Islet precursor cell (in vitro differentiated cells): ENCODE measurements at places on chromosomes 2 and 18.

- DNase-seq: no peak
Observed at GRCh38 chr18:54740136-54740846, 88.0 kb upstream of the RAB27B start.

DNA sequence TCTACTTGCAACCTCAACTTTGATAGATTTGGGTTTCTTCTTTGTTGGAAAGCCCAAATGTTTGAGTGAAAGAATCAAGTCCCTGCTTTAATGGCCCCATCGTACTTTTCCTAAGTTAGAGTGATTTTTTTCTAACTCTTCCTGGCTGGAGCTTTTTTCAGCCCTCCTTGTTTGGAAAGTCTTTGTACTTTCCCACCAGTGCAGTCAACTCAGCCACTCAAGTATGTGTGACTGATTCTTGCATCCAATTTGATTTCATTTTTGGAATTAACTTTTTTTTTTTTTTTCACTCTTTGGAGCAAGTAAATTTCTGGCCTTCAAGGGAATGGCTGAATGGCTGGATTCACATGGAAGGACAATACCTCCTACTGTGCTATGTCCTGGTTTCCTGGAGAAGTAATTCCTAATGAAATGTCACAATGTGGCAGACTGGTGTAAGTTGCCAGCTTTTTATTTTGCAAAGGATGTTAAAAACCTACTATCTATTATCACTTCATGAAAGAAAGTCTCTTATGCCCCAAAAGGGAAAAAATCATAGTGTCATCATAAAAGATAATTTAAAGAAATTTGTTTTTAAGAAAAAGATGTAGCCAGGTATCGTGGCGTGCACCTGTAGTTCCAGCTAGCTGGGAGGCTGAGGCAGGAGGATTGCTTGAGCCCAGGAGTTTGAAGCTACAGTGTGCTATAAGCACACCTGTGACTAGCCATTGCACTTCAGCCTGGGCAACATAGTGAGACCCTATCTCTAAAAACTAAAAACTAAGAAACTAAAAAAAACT lies 76.0 kb upstream of the ZFP36L2 start:
- DNase-seq: no peak

- no peak for DNase-seq
Observed at GRCh38 chr2:68292108-68292710, 27.5 kb downstream of the CNRIP1 start.

- DNase-seq: no peak
Observed at GRCh38 chr18:70044632-70045031, 97.0 kb upstream of the CD226 start.

DNA sequence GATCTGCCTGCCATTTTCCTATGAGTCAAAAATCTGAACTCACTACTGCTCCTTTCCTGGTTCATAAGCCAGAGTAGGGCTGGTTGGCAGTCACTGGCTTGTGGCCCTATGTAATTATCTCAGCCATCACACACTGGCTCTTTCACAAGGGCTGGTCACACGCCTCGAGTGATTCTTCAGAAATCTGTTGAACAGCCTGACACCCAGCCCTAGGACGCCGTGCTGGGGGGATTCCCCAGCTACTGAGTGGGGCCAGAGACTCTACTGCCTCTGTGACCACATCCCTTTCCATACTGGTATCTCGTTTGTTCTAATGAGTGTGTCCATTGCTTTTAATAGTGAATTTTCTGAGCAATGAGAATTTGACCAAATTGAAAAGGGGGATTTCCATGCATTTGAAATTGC lies 45.8 kb upstream of the RBM44 start:
- peak; percentile 35 for DNase-seq

DNA sequence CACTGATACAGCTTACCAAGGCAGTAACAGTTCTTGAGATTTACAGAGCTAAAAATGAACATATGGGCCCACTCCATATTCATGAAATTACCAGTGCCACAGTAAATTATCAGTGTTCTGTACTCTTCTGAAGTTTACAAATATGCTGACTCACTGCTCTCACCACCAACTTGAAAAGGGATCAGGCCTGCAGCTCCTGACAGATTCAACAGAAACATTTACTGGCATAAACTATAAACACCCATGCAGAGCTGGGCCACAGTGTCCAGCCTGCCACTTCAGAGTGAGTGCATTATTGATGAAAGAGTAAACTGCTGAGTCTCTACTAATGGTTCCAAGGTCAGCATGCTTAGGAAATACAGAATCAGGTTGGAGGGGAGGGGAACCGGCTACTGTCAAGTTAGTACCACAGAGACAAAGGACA lies 83.1 kb downstream of the FARSB start:
- DNase-seq: no peak

DNA sequence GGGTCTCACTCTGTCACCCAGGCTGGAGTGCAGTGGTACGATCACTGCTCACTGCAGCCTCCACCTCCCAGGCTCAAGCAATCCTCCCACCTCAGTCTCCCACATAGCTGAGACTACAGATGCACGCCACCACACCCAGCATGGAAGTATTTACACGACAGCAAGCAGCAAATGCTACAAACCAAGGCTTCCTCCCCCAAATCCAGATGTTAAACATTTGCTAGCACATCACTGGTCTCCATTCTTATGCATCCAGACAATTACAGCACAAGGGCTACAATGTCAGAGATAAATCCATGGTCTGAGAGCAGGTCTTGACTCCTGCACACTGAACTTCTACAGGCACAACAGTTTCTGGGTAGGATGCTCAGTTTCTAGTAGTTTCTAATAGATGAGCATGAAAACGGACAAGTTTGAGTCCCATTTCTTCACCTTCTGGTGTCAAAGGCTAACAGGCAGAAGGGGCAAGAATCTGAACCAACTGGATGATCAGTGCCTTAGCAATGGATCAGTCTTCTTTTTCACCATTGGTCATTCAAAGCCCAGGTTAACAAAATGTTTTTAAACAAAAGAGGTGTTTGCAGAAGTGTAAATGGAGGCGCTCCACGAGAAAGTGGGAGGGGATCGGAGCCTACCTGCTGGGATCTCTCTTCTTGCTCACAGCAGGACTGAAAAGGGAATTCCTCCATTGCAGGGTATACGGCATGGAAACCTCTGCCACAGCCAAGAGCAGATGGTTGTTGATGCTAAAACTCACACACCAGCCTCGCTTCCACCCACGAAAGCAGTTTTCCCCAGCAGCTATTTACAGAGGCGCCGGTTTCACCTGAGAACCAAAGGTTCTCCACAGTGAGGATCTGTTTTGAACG lies 135.0 kb upstream of the ARL4C start:
- no peak for DNase-seq

DNA sequence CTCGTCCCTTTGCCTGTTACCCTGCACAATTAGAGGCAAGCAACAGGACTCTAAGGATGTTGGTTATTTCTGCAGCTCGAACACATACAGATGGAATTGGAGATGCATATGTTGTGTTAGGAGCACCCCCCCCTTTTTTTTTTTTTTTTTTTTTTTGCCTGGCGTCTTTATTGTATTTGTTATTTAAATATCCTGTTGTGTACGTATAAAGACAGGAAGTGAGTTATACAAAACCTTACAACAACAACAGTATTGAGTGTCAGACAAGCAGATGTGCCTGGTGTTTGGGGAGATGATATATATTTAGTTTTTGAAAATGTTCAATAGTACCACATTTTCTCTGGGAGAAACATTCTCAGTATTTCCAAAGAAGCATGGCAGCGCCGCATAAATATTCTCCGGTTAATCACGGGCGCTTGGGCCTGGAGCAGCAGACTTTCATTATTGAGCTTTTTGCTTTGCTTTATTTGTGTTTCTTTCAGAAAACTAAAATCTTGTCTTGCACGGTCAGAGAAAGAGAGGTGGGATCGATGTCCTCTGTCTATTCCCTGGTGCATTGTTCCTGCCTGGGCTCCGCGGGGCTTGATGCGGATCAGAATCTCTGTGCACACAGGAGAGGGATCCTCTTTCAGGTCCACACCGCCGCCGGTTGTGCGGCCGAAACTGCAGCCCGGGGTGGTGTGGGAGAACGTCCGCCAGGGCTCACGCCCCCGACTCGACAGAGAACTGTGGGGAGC lies 23.2 kb upstream of the ZNF516 start:
- DNase-seq: peak; percentile 81

DNA sequence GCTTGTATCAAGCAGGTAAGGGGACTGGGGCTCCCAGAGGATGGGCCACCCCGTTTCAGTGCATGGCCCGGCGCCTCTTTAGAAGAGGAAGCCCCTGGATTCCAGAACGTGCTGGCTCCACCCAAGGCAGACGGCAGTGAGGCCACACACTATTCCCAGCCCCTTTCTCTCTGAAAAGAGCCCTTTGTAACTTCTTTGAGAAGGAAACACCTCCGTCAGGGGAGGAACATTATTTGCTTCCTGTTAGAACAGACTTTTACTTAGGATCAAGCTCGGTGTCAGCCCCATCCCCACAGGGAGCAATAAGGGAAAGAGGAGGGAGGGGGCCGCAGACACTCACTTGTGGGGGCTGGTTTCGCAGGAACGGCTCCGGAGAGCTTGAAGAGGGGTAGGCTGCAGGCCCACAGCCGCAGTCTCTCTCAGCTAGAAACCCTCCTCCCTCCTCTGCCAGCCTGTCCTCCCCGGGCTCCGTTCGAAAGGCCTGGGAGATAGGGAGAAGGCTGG lies 49.6 kb upstream of the RMDN2 start:
- peak; percentile 76 for DNase-seq

- no peak for DNase-seq
Observed at GRCh38 chr2:15867194-15868171, 72.9 kb upstream of the MYCN start.

- DNase-seq: no peak
Observed at GRCh38 chr2:150339282-150339681, 148.2 kb downstream of the RND3 start.

DNA sequence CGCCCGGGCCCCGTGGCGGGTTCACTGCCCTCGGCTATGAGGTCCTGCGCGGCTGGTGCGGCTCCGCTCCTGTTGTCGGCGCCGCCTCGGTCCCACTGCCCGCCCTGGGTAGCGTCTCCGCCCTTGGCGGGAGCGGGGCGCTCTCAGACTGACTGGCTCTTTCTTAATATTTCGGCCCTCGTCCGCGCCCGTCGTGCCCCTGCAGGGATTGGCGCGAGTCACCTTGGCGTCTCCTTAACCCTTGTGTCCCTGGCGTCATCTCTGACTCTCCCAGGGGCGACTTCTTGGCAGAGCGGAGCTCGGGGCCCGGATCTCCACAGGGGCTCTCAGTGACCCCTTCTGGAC lies 1.3 kb downstream of the PTMA start:
- DNase-seq: no peak

GRCh38 chr2:28926847-28927246 lies 32.4 kb downstream of the WDR43 start:
- DNase-seq: no peak

GRCh38 chr18:62868645-62869044 lies 153.3 kb downstream of the PHLPP1 start:
- DNase-seq: no peak

DNA sequence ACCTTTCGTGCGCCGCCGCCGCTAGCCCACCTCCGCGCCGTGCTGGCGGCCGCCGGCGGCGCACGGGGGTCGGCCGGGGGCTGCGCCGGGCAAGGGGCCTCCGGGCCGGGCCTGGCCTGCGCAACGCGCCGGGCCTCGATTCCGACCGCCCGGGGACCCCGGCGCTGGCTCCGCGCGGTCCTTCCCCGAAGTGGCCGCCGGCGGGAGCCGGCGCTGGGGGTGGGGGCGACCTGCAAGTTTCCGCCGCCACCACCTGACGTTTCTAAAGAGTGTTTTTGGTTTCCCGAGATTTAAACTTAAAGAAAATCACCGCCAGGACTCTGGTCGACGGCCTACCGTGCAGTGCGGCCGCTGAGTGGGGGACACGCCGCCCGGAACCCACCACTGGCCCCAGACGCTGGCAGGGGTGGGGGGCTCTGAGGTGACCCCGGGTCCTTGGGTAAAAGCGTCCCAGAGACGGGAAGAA lies 3.8 kb upstream of the GATA6 start:
- peak; percentile 49 for DNase-seq

DNA sequence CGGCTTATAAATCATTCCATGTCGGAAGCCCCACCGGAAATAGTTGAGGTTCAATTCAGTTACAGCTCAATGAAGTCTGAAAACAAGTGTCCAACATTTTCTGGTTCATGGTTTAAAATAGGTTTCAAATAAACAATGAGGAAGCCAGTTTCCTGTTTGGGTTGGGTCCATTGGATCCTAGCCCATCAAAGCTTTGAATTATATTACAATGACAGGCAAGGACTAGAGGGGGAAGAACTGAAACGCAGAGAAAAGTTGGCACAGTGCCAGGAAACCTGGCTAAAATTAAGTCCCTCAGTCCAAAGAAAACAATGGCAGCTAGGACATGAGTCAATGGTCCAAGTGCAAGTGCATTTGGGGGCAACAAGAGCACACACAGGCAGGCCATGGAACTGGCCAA lies 32.0 kb downstream of the SLC14A1 start:
- no peak for DNase-seq

- DNase-seq: no peak
Observed at GRCh38 chr2:25286025-25286400, 55.7 kb downstream of the DNMT3A start.

DNA sequence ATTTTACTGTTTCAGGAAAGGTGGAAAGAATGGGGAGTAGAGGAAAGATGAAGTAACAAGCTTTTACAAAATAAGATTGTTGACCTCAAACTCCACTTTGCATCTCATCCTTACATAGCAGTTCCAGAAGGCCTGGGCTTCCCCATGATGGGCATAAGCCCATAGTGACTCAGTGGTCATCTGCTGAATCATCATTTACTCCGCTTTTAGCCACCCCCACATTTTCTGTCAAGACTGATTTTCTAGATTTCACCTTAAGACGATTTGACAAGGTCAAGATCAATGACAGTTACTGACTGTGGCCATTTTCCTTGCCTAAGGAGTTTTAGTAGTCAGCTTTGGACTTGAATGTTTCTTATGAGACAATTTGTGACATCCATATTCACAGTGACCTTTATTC lies 49.4 kb downstream of the PLEKHM3 start:
- no peak for DNase-seq

GRCh38 chr2:240463866-240464481 lies 28.5 kb downstream of the GPC1 start:
- no peak for DNase-seq

- DNase-seq: peak; percentile 59
Observed at GRCh38 chr2:178220814-178221213, 26.5 kb downstream of the OSBPL6 start.

DNA sequence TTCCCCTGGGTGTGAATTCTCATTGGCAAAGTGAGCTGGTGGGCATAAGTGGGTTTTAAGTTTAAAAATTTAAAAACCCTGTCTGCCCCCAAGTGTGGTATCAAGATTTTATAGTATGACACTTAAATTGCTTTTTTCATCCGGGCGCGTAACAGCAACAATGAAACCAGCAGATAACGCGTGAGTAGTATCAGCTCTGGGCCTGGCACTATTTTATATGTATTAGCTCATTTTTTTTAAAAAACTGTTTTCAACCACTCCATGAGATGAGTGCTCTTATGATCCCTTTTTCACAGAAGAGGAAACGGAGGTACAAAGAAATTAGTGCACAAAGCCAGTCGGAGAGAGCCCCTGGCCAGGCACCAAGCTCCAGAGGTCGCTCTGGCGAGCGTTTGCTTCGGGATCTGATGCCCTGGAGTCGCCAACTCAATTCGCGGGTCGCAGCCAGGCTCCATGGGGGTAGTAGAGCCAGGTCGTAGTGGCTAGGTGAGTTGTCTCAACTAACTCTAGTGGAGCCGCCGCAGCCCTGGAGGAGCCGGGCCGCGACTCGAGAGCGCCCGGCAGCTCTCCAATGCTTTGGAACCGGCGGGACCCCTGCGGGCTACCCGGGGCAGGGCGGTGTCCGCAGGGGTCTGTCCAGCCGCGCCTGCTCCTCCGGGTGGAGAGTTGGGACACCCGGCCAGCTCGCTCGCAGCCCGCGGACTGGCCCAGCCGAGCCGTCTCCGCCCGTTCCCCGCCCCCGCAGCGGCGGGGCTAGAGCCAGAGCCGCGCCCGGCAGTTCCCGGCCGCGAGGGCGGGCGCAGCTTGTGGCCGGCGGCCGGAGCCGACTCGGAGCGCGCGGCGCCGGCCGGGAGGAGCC lies at the start of gene IL1R1:
IL1R1 (plus strand) TSS at position 777 of the 859 bp plus-strand sequence. CDS start 14,979 bp downstream, outside the sequence.
- DNase-seq: peak; percentile 87

- no peak for DNase-seq
Observed at GRCh38 chr2:52936029-52936428, 831.6 kb upstream of the CHAC2 start.
